ENCODE measurements at places on chromosomes 11 and 22.

- peak; percentile 78 for DNase-seq
Observed at GRCh38 chr11:69101115-69101791, 52.5 kb downstream of the TPCN2 start.

DNA sequence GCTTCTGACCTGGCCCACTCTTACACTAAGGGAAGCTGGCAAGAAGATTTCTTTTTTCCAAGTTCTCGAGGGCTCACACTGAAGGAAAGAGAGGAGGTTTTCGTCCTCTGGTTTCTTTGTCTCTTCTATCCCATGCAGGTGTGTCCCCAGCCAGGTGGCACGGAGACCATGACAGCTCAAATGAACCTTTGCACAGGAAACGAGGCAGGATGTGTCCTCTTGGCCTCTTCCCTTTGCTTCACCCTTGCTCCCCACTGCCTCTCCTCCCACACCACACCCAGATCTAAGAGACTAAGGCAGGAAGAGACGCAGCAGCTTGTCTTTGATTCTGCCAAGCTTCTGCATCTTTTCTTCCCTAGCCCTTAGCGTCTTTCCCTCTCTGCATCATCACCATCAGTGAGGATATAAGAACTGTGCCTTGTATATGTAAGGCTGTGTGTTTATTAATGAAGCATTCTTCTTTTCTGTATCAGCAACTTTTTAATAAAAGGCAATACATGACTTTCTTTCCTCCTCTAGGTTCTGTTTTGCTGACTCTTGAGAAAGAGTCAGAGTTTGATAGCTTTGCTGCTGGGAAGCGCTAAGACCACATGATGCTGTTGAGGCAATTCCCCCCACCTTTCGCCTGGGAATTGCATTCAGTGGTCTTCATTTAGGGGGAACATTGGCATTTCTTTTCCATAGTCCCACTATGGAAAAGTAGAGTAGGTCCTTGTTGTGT, 56.0 kb upstream of the PARVA start:
- no peak for DNase-seq

DNA sequence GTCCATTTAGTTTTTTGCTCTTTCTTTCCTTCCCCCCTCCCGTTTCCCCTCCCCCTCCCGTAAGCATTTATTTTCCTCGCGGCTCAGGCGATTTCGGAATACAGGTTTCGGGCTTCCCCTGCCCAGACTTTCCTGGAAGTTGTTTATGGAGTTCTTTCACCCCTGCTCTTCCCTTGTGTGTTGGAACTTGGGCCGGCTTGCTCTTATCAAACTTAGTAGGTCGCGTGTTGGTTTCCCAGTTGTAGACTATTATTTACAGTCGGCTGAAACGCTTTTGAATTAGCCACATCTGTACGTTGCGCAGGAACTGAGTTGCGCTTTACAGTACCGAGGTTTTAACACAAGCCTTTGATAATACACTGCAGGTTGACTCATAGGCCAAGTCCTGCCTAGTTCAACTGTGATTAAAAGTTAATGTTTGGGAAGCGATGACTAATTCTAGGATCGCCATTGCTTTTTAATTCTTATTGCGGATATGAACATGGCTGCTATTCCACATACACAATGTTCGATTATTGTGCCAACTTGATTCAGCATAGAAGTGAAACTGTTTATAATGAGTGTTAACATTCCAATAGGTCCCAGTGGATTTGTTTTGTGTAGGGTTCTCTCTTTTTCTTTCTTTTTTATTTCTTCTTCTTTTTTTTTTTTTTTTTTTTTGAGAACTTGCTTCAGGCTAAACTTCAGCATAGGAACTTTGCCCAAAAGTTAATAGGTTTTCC, 1.7 kb downstream of the YAP1 start:
- peak; percentile 34 for DNase-seq

DNA sequence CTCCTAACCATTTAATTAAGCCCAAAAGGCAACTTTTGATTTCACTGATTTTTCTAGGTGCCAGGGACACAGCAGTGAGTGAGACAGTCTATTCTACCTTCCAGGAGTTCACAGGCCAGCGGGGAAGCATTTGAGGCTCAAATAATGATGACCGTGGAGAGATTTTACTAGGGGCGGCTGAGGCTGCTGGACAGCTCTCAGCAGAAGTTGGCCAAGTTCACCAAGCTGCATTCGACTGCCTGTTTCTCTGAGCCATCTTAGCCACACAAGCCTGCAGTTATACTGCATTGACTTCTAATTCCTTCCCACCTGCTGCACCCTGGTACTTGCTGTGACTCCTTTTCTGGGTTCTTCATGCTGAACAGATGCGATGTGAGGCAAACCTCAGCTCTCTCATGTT, 168.9 kb upstream of the TBCEL start:
- no peak for DNase-seq

- no peak for DNase-seq
Observed at GRCh38 chr22:21665047-21665851, 563 bp upstream of the PPIL2 start.

DNA sequence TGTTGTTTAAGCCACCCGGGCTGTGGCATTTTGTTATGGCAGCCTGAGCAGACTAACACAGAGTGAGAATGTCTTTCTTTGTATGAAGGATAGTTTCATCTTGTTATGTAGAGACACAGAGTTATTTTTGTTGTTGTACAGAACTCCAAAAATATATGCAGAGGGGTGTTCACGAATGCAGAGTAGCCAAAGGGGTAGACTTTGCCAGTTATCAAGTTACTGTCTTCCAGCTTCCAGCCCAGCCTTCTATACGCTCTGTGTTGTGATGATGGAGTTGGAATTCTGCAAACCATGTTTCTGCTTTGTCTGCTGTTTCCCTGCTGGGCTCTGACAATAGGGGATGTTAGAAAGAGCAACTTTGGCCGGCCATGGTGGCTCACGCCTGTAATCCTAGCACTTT, 44.1 kb downstream of the RPS6KA4 start:
- no peak for DNase-seq

DNA sequence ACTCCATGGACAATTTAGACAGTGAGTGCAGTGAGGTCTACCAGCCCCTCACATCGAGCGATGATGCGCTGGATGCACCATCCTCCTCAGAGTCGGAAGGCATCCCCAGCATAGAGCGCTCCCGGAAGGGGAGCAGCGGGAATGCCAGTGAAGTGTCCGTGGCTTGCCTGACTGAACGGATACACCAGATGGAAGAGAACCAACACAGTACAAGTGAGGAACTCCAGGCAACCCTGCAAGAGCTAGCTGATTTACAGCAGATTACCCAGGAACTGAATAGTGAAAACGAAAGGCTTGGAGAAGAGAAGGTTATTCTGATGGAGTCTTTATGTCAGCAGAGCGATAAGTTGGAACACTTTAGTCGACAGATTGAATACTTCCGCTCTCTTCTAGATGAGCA, 51.4 kb downstream of the SPECC1L start:
- DNase-seq: no peak

DNA sequence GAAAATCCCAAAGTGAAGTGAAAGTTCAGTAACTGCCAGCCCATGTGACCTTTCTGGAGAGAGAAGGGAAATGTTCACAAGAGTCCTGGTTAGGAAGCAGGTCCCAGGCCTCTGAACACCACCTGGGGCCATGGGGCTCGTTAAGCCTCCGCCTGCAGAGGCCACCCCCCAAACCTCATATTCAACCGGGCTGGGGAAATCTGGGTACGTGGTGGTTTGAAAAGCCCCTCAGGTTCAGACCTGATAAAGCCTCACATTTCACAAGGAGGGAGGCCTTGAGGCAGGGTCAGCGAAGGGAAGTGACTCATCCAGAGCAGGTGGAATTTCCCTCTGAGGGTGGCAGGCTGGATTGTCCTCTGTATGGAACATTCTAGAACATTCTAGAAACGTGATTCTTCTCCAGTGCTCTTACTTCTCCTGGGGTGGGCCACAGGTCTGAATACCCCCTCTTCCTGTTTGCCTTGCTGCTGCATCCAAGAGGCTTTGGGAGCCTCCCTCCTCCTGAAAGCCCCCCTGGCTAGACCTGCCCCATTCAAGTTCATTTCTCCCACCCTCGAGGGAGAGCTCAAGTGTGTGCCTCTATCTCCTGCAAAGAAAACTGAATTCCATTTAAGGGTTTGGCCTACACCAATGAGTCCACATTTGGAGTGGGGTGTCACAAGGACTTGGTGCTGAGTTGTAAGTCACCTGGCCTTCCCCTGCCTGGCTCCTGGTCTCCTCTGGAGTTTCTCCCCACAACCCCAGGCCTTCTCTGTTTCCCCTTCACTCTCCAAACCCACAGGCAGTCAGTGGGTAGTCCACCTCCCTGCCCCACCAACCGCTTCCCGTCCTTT, 6.3 kb downstream of the FXYD2 start:
- peak; percentile 86 for DNase-seq

DNA sequence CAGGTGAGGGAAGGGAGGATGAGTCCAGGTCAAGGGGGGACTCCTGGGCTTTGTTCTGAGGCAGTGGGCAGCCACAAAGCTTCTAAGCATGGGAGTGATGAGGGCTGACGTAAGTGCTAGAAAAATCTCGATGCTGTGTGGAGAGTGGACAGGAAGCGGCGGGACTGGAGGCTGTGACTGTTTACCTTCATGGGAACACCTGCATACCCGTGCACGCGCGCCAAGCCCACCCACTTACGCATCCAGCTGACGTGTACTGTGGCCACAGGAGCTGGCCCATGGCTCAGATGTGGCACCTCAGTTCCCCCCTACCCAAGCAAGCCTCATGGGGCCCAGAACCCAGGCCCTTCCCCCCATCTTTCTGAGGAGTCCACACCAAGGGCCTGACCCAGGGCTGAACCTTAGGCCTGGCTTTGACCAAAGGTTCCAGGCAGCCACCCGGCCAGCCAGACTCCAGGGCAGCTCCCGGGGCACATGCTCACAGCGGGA, 14.0 kb downstream of the MYRF start:
- no peak for DNase-seq

Measured in suppressor macrophage treated with lipopolysaccharide for 4 hours (primary cell).